Renal pelvis (tissue), 12 donors: ENCODE measurements at places on chromosomes 5 and 9. TPM values are rescaled to one million over a fixed set of nuclear protein-coding genes. Genes with fewer than 3 reads are reported as not detected.

The IL31RA gene
- polyA plus RNA-seq, result 0.13 TPM

The CDC20B gene
- 0.63 TPM for polyA plus RNA-seq

The EFNA5 gene
- 26.4 TPM for polyA plus RNA-seq

The SLC9A3 gene
- polyA plus RNA-seq, result 46.4 TPM

The SLF1 gene
- polyA plus RNA-seq, result 18.6 TPM

The ARHGEF28 gene
- 72.4 TPM for polyA plus RNA-seq

The PLAC8L1 gene
- polyA plus RNA-seq, result 2.6 TPM

GRCh38 chr9:95055851-95056551 is 261.5 kb downstream of the FANCC start:
- DNase-seq, result peak; percentile 78

- DNase-seq, result no peak
Measured at GRCh38 chr5:24642022-24642421, 2.8 kb downstream of the CDH10 start.

- no peak for DNase-seq
Measured at GRCh38 chr5:80269991-80270438, 14.2 kb upstream of the SERINC5 start.

- DNase-seq, result no peak
Measured at GRCh38 chr9:92517046-92517445, 18.7 kb downstream of the ECM2 start.

- no peak for DNase-seq
Measured at GRCh38 chr5:80516826-80517225, 28.9 kb downstream of the FAM151B start.

GRCh38 chr5:142287096-142287972 is 37.5 kb downstream of the SPRY4 start:
- no peak for DNase-seq

DNA sequence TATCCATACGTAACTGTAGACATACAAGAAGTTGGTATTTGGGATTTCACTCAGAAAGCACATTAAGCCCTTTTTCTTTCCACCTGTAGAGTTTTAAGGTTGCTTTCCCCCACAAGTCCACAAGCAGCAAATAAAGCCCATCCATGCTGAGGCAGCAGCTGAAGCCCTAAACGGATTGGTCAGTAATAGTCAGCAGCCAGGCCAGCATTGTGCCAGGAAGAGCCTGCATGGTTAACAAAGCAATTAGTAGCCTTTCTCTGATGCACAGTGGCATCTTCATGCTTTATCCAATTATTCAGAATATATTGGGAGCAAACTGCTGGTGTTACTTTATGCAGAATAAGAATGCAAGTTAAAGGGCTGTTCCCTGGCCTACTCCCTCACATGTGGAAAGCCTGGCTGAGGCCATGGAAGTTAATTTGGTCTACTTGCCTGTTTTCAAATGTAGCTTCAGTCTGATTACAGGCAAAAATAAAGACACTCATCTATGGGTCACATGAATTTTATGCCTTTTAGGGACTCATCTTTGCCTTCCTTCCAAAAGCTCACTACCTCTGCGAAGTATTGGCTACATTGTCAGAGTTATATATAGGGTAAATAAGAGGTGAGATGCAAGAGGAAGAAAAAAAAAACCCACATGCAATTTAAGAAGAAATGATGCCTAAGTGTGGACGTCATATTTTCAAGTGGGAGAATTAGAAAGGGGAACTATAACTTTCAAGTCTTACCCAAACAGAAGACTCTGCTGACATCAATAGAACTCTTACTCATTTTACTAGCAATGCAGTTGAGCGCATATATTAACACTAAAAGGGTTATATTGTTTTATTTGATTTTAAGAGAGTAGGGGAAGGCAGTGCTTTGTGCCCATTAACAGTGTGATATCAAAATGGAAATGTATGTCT is 15.9 kb downstream of the EBF1 start:
- DNase-seq, result no peak

DNA sequence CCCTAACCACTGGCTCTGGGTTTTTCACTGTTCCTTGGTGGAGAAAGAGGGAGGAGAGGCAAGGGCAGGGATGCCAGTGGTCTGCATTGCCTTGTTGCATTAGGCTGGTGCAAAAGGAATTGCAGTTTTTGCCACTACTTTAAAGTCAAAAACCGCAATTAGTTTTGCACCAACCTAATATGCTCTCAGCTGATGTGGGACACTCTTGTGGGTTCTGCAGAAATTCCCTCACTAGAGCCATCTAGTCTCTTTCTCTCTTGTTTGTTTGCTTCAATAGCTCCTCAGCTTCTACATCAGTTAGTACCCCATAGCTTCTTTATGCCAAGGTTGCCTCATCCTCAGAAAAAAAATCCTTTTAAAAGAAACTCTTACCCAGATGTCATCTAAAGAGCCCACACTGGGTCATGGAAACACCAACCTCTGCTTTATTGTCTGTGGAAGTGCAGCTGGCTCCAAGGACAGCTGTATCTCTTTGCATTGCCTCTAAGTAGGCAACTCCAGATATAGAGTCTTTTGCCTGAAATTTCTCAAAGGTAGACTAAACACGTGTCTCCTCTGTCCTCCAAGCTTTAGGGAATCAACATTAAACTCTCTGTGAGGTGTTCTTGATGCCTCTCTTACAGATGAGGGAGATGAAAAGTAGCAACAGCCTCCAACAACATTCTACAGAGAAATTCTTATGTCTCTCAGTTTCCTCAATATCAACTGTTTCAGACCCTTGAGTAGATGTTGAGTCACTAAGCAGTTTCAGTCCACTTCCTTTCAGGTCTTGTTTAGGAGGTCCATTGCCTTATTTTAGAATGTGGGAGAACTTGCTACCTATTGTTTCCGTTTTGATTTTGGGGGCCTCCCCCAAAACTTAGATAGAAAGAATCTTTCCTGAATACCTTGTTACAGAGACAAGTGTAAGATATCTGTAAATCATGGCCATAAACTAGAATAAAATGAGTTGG is 84.9 kb upstream of the MEF2C start:
- DNase-seq, result no peak

GRCh38 chr5:10355071-10355889 is 1.8 kb downstream of the MARCHF6 start:
- DNase-seq, result peak; percentile 35

DNA sequence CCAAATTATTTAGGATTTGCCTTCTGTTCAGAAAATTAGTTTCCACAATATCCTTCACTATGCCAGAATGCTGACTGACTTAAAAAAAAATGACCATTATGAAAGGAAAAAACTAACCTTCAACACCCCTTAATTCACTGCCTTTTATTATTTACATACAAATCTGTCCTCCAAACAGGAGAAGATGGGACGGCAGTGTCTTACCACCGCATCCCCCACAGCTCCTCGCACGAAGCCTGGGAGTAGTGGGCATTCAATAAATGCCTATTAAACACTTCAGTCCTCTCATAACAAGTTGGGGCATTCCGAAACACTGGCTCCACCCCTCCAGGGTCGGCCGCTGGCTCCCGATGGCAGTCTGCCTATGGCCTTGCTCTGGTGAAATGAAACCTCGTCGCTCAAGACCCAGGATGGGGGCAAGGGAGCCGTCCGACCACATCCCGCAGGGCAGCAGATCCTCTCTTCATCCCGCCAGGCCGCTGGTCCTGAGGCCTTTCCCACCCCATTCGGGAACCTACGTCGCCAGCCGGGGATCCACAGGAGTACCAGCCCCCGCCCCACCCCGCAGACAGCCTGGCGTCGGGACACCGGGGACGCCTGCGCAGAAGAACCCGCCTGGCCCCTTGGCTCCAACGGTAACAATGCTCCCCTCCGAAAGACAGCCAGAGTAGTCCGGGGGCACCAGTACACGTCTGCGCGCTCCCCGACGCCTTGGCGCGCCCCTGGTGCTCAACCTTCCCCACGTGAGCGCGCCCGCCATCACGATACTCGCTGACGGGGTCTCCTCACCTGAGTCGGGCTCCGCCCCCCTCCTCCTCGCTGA is 613 bp downstream of the ZBTB5 start:
- peak; percentile 73 for DNase-seq

DNA sequence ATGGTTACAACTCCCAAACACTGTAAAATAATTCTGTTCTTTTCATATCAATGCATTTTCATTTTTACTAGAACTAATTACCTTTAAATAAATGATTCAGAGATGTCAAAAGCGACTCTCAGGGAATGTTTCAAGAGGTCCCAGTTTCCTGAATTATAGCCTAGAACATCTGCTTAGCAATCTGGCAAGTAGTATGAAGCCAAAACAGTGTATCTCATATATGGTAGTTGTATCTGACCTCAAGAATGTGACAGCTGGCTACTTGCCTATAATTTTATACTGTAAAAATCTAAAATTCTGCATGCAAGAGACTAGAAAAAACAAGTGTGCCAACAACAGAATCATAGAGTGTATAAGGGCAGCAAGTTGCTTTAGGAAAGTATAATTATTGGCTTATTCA is 187.7 kb upstream of the POU5F2 start:
- no peak for DNase-seq

- no peak for DNase-seq
Measured at GRCh38 chr9:122356627-122357026, 14.2 kb upstream of the PTGS1 start.

GRCh38 chr5:132653716-132654115 is 4.3 kb upstream of the IL13 start:
- no peak for DNase-seq
